ENCODE measurements at places on chromosomes 1 and 21. TPM values are rescaled to one million over a fixed set of nuclear protein-coding genes. Genes with fewer than 3 reads are reported as not detected.

DNA sequence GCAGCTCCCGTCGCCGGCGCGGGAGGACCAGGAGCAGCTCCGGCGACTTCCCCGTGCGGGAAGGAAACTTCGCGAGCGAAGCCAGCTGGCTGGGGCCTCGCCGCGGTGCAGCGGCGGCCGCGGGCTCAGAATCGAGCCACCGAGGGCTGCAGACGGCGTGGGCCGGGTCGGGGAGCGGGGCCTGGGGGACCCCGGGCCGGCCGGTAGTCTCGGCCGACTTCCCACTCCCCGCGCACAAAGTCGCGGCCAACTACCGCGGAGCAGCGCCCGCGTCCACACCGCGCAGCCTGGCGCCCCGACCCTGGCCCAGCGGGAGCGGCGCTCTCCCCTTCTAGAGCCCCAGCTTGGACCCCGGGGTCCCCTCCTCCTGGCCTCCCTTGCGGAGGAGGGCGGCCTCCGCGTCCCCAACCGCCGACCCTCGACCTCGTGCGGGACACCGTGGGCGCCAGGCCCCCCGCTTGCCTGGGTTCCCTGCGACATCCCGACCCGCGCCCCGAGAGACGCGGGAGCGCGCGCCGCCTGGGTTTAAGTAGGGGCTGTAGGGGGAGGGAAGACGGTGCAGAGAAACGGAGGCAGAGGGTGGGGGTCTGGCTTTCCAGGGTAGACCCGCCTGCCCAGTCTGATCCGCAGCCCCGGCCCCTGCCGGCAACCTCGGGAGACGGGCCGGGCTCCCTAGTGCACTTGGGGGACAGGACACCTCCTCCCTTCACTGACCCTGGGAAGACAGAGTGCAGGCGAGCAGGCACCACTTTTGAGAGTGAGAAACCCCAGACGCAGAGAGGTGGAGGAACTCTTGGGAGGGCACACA, 4.7 kb downstream of the PRDM16 start:
- no peak for DNase-seq

GRCh38 chr21:43358940-43359822, 67.8 kb downstream of the SIK1 start:
- DNase-seq, result no peak

DNA sequence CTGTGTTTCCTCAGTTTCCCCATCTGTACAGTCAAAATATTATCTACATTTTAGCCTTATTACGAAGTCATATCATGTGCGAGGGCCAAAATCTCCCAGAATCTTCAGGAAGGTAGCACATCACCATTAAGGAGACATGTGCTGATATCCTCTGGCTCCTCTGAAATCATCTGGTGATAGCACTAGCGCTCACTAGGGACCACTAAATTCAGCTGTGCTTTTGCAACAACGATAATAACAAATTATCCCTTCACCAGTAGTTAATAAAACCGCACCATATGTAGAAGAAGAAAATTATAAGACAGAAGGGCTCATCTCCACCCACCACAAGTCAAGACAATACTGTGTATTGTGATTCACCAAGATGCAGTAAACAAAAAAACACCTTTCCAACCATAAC, 53.3 kb downstream of the TIAM1 start:
- DNase-seq, result no peak

DNA sequence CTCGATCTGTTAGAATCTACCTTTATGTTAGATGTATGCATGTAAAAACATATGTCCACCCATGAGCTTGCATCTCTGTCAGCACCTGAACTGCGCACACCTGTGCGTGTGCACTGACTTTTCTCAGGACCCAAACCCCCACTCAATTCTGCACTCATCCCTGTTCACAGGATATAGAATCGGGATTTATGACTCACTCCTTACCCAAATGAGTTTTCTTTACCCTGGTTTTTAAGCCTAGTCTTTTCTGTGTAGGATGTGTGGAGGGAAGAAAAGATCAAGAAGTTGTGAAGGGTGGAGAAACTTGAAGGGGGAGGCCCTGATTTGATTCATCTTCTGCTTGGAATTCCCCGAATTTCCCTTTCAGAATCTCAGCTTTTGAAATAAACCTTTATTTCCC, 2.4 kb downstream of the ACKR1 start:
- no peak for DNase-seq

DNA sequence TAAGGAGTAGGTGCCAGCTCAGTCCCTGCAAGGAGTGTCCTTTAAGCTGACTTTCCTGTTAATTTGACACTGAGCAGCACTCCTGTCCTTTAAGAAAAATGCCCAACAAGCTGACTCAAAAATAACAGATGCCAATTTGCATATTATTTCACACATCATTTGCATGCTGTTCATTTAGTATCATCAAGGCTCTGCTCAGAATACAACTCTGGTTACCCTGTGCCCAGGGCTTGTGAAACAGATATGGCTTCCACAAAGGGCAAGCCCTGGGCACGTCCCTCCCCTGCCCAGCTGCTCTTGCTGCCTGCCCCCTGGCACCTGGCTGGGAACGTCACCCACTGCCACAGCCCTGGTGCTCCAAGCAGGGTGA, 10.3 kb downstream of the KCNN3 start:
- no peak for DNase-seq

DNA sequence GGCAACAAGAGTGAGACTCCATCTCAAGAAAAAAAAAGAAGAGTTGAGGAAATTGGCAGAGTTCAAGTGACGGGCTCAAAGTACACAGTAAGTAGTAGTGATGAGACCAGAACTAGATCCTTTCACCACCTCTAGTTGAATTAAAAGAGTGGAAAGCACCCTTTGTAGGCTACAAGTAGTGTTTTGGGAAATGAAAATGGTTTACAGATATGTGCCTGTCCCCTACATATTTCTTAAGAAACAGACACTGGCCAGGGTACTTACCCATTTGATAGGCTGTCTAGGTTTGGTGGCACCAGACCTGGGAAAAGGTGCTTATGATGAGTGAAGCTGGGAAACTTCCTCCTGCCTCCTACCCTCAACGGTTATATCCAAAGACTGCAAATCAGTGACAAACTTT, 163.7 kb upstream of the BEND5 start:
- no peak for DNase-seq

DNA sequence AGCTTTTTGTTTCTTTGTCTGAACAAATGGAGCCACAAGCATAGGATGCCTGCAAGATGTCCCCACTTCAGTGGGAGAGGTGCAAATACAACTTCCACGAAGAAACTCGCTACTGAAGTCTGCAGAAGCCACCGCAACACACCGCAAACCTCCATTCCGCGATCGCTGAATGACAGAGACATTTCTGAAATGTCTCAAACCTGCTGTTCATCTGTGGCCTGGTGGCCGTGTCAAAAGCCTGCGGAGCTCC, 1.0 kb downstream of the TP53BP2 start:
- DNase-seq, result no peak

GRCh38 chr1:65791396-65791795, 1.3 kb upstream of the PDE4B start:
- DNase-seq, result no peak

SPATA46 gene
- not detected for total RNA-seq

DNA sequence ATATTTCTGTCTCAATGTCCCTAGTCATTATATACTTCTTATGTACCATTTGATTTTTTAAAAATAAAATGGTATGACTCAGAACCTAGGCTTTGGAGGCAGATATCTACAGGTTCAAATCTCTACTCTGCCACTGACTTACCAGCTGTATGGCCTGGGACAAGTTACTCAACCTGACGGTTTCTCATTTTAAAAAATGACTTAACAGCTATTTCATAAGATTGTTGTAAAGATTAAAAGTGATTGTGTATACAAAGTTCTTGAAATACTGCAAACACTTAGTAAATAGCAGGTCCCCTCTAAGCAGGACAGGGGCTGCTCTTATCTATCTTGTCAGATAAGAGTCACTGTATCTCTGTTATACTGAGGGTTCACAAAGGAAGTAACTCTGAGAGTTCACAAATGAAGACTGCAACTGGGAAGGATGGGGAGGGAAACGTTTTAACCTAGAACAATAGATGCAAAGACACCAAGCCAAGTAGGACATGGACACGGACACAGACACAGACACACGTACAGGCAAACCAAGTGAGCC, 2.6 kb downstream of the BCAR3 start:
- no peak for DNase-seq

TEDDM1 gene
- not detected for total RNA-seq

DNA sequence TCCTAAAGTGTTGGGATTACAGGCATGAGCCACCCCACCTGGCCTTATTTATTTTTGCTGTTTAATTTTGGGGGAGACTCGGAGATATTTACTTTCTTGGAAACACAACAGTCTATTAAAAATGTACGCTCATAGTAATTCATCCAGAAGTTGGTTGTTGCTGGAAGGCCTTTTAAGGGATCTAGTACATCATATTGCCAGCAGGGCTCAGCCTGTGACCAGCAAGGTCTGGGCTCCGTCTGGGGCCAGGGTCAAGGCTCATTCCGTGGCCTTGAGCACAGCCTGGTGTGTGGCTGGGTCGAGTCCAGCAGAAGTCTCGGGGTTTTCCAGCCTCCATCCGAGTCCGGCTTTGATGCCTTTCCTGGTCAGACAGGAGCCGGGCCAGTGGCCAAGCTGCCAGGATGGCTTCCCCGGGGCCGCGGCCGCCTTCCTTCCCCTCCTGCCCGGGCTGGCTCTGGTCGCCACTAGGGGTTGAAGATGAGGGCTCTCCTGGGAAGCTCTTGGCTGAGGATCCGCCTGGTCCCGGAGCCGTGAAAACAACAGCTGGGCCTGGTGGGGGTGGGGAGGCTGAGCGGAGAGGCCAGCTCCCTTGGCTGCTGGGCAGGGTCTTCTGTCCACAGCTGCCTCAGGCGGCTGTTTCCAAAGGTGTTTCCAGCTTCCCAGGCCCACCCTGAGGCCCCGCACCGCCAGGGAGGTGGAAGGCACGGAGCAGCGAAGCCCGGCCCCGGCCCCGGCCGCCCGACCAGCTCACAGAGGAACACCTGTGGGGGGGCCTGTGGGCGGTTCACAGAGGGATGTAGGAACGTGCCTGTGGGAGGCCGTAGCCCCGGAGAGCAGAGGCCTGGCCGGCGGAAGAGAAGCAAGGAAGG, 5.1 kb upstream of the VWA1 start:
- peak; percentile 98 for DNase-seq

- DNase-seq, result peak; percentile 92
Observed at GRCh38 chr1:206544562-206545257, 37.4 kb downstream of the RASSF5 start.

DNA sequence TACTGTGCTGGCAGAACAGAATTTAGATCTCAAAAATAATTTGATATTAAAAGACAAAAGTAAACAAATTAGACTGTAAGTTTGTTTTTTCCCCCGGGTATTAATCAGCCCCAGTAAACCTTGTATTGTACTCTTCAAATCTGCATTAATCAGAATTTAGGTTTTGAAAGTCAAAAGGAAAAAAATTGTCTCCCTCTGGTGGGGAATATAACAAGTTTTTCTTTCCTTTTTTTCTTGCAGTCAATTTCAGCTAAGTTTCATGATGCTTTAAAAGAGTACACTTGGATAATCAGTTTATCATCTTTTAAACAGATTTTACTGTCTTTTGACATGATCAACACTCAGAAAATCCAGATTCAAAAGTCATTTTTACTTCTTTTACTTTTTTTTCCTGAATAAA, 134.5 kb upstream of the PKN2 start:
- no peak for DNase-seq

- no peak for DNase-seq
Observed at GRCh38 chr1:204192046-204192445, 4.2 kb downstream of the KISS1 start.

DNA sequence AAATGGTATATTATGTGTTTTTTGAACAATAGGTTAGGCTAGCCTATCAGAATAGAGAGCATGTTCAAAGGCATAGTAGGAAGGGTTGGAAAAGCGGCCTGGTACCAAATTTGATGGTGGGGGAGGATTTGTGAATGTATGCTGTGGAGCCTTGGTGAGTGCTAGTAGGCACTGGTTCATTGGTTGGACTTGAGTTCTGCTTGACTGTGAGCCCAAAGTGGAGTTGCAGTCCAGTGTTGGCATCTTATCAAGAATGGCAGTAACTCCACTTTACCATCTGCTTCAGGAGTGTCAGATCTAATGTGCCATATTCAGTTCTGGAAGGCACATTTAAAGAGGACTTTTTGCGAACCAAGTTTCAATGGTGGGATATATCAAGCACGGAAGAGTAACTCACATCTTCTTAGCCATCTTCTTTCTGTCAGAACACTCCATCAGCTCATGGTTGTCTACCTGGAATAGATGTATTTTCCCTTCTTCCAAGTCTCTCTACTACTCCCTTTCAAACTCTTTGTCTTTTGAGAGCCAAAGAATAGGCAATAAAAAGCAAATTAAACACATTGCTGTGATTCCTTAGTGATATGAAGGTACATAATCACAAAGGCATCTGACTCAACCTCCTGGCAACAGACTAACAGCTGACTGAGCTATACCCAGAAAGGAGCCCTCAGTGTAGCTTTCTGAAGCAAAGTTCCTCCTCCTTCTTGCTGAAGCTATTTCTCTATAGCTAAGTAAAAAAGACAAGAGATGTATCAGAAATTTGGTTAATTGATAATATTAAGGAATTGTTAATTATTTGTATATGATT, 21.7 kb downstream of the LRRC8B start:
- DNase-seq, result no peak

ADPRS gene
- total RNA-seq, result 30.4 TPM

- peak; percentile 22 for DNase-seq
Observed at GRCh38 chr1:23273450-23274133, 56.3 kb upstream of the HTR1D start.

HEYL gene
- 61.9 TPM for total RNA-seq

DNA sequence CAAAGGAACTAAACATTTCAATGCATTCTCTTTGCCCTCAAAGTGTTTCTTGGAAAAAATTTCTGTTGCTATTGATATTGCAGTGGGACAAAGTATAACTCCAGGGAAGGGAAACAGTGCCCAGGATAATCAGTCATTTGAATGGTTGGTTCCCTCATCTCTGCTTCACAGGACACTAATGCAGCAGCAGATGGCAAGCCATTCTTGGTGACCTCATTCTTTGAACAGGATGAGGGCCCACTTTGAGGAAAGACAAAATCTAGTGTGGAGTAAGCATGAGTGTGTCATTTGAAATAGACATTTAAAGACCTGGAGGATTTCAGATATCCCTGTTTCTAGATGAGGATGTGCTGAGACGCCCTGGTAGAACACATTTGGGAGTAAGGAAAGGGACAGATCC, 32.3 kb downstream of the CHRM3 start:
- peak; percentile 3 for DNase-seq

DNA sequence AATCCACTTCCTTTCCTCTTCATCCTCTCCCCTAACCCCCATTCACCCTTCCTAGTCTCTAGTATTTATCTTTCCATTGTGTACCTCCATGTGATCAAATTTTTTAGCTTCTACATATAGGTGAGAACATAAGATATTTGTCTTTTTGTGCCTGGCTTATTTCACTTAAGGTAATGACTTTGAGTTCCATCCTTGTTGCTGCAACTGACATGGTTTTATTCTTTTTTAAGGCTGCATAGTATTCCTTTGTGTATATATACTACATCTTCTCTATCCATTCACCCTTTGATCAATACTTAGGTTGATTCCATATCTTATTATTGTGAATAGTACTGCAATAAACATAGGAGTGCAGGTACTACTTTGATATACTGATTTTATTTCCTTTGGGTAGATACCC, 128.7 kb downstream of the PCBP3 start:
- DNase-seq, result no peak

C1orf56 gene
- total RNA-seq, result 1.8 TPM

CDC7 gene
- total RNA-seq, result 29.5 TPM

SGIP1 gene
- total RNA-seq, result 0.05 TPM

GRCh38 chr1:94000510-94001282, 91.5 kb upstream of the GCLM start:
- no peak for DNase-seq

GRCh38 chr1:107430540-107431228, 289.8 kb downstream of the NTNG1 start:
- peak; percentile 24 for DNase-seq
